T-helper 9 cell (primary cell): ENCODE measurements at places on chromosomes 12 and 14.

GRCh38 chr14:104075530-104076151, 9.9 kb upstream of the ASPG start:
- no peak for DNase-seq

DNA sequence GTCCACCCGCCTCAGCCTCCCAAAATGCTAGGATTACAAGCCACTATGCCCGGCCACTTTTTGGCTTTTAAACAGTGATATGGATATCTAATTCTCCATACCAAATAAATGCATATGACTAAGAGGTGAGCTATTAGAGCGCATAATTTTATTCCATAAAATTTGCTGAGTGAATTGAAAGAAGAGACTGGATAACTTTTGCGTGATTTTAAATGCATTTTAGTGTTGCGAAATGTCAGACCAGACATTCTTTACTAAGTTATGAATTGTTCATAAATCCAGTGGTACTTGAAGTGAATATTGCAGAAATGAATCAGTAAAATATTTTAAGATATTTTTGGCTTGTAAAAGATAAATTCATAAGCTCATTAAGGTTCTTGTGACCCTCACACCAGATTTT, 50.9 kb upstream of the DIP2B start:
- DNase-seq, result no peak

DNA sequence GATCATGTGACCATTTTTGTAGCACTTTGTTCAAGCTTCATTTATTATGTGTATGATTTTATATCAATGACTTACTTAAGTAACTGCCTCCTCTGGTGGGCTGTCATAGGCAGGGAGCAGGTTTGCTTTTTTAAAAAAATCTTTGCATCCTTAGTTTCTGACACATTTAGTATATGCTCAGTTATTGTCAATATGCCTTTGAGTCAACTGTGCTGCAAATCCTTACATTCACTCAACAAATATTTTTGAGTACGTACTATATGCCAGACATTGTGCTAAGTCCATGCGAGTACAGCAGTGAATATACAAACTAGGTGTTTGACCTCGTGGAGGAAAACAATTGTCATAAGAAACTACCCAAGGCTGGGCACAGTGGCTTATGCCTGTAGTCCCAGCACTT, 4.4 kb upstream of the ANAPC5 start:
- no peak for DNase-seq

DNA sequence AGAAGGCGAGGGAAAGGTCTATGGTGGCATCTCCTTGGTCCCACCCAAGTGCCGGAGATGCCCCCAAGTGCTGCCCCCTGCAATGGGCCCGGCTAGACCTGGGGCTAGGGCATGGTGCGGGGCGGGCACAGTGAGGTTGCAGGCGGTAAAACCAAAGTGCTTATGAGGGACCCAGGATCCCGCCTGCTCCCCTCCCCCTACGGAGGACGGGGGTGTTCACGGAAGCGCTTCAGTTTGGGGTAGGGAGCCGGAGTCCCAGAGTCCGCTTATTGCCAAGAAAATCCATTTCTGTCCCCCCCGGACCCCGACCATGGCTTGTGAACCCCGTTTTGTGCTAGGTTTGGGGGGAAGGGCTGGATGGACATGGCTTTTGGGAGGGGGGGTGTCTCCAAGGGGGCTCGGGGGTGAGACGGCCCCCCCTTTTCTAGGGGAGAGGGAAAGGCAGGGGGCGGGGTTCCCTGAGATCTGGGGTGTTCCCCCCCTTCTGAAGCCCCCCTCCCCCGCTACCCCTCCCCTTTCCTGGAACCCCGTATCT, 5.4 kb upstream of the GPR84 start:
- DNase-seq, result no peak

GRCh38 chr14:32818581-32818980, 120.1 kb upstream of the NPAS3 start:
- DNase-seq, result no peak

GRCh38 chr12:106281056-106281782, 21.3 kb upstream of the TCP11L2 start:
- no peak for DNase-seq
